Left renal cortex interstitium (tissue), 4 donors: ENCODE measurements at places on chromosomes 5 and 9. TPM values are rescaled to one million over a fixed set of nuclear protein-coding genes. Genes with fewer than 3 reads are reported as not detected.

The SLC6A18 gene
- 0.29 TPM for polyA plus RNA-seq

The COQ4 gene
- polyA plus RNA-seq: 95.2 TPM

The SLC34A1 gene
- 115 TPM for polyA plus RNA-seq

The GGTA1 gene
- polyA plus RNA-seq: 6.2 TPM

The NEUROG1 gene
- polyA plus RNA-seq: not detected

The TLR4 gene
- 6.8 TPM for polyA plus RNA-seq

The OLFM1 gene
- polyA plus RNA-seq: 5.5 TPM

The ACSL6 gene
- polyA plus RNA-seq: 2.1 TPM

The FOXD1 gene
- 11.4 TPM for polyA plus RNA-seq
